ENCODE measurements at places on chromosomes 3 and 15.

DNA sequence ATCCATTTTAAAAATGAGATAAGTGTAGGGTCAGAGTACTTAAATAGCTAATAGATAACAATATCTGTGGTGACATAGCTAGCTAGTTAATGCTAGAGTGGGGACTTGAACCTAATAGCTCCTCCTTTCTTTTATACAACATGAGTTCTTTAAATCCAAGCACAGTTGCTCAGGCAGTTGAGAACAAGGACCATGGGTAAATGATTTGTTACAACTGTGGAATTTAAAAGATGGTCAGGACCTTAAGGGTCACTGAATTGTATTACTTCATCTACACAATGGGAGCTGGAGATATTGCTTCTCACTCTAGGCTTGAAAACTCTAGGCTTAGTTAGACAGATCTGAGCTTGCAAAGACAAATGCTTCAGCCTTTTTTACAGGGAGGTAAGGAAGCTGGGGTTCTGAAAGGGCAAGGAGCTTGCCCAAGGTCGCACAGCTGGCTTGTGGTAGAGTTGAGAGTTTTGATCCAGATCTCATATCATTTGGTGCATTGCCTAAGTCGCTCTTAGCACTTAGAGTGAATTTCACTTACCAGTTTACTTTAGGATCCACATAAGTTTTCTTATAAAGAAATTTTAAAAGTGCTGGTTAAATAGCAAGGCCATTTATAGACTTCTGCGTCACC lies 90.2 kb downstream of the EDEM1 start:
- DNase-seq = no peak

- DNase-seq = no peak
These were observed at the start of gene GPR27 for GRCh38 chr3:71753701-71754609. Gene GPR27 (plus strand): TSS chr3:71753855. CDS start chr3:71754050, 195 bp downstream.

- no peak for DNase-seq
These were observed 16.9 kb upstream of the RYR3 start for GRCh38 chr15:33293713-33294334.

GRCh38 chr3:114846779-114847178 lies 300.3 kb downstream of the ZBTB20 start:
- no peak for DNase-seq

- DNase-seq = no peak
These were observed 3.8 kb downstream of the SERPINI1 start for GRCh38 chr3:167739190-167739810.

DNA sequence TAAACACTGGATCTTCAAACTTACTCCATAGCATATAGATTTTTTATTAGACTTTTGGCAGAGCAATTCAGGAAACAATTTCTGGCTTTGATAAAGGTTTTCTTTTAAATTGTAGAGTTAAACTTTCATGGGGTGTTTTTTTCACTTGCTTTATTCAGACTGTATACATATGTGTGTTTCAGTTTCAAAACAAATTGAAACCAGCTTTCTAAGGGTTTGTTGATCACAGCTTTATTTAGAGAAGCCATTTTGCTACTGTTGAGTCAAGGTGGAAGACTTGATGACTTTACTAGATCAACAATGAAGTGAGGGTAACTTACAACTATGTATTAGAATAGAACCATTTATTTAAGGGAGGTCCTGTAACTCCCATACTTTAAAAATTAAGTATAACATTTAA lies 6.2 kb downstream of the UBE2E1 start:
- no peak for DNase-seq

GRCh38 chr3:148943506-148944205 lies 47.7 kb upstream of the GYG1 start:
- DNase-seq = no peak

- DNase-seq = no peak
These were observed 99.5 kb upstream of the KCNMB2 start for GRCh38 chr3:178436773-178437172.

GRCh38 chr15:66868918-66869317 lies 166.9 kb downstream of the SMAD6 start:
- no peak for DNase-seq

Data from thoracic aorta (tissue), 2 donors.